ENCODE measurements at places on chromosomes 16 and 17. TPM values are rescaled to one million over a fixed set of nuclear protein-coding genes. Genes with fewer than 3 reads are reported as not detected.

The GGT6 gene
- total RNA-seq = not detected

The PRR35 gene
- not detected for total RNA-seq

- H3K27ac ChIP-seq = no peak overlapping the region
- no peak for DNase-seq
- H3K36me3 ChIP-seq = no peaks in the 10 kb centered on the region
- no peaks in the 10 kb centered on the region for H3K4me1 ChIP-seq
Observed at GRCh38 chr17:73814075-73814474, 169.8 kb upstream of the SDK2 start.

- H3K4me3 ChIP-seq = no peak overlapping the region
- no peaks in the 10 kb centered on the region for H3K27me3 ChIP-seq
- no peaks in the 10 kb centered on the region for H3K4me1 ChIP-seq
- no peak overlapping the region for H3K27ac ChIP-seq
- no peak for DNase-seq
Observed at GRCh38 chr17:17403065-17403464, 73.7 kb upstream of the MED9 start.

- H3K4me1 ChIP-seq = no peaks in the 10 kb centered on the region
- DNase-seq = peak; percentile 26
- no peaks in the 10 kb centered on the region for H3K27me3 ChIP-seq
- H3K36me3 ChIP-seq = no peaks in the 10 kb centered on the region
Observed at GRCh38 chr17:11486868-11487310, 111.4 kb upstream of the DNAH9 start.

GRCh38 chr17:15513058-15513791 is 45.8 kb upstream of the CDRT4 start:
- no peak for DNase-seq
- peaks cover 5% of the 10 kb centered on the region for H3K4me1 ChIP-seq
- H3K36me3 ChIP-seq = peaks cover 8% of the 10 kb centered on the region
- peak overlapping the region; percentile 41 for H3K27ac ChIP-seq
- H3K27me3 ChIP-seq = no peaks in the 10 kb centered on the region

DNA sequence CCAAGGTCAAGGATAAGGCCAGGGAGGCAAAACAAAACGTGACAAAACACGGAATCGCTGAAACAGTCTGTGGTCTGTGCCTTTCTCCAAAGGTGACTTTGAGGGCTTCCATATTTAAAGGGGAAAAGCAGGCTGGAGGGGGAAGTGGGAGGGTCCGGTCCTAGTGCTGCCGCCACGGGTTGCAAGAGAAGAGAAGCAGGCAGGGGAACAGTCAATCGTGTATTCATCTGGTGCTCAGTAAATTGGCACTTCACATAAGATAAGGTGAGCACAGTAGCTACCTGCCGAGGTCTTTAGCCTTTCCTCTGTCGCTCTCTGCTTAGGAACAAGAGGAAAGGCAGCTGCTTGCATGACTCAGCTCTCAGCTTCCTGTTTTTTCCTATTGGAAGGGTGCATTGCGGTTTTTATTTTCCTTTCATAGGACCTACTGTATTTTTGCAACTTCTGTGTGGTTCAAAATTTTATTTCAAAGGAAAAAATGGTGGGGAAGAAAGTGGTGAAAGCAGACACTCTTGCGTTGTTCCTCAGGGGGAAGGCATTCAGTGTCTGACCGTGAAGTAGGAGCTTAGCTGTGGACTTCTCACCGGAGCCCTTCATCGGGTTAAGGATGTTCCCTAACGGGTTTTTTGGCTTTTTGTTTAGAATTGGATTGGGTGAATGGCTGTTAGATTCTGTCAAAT is 7.1 kb upstream of the LGALS3BP start:
- DNase-seq = no peak
- H3K4me1 ChIP-seq = peaks cover 26% of the 10 kb centered on the region
- no peaks in the 10 kb centered on the region for H3K27me3 ChIP-seq
- H3K4me3 ChIP-seq = peak overlapping the region; percentile 29
- peak overlapping the region; percentile 79 for H3K27ac ChIP-seq
